T-helper 22 cell (primary cell): ENCODE measurements at places on chromosomes 7 and 10.

- no peak for DNase-seq
Measured at GRCh38 chr7:115217373-115217772, 295.5 kb downstream of the MDFIC start.

DNA sequence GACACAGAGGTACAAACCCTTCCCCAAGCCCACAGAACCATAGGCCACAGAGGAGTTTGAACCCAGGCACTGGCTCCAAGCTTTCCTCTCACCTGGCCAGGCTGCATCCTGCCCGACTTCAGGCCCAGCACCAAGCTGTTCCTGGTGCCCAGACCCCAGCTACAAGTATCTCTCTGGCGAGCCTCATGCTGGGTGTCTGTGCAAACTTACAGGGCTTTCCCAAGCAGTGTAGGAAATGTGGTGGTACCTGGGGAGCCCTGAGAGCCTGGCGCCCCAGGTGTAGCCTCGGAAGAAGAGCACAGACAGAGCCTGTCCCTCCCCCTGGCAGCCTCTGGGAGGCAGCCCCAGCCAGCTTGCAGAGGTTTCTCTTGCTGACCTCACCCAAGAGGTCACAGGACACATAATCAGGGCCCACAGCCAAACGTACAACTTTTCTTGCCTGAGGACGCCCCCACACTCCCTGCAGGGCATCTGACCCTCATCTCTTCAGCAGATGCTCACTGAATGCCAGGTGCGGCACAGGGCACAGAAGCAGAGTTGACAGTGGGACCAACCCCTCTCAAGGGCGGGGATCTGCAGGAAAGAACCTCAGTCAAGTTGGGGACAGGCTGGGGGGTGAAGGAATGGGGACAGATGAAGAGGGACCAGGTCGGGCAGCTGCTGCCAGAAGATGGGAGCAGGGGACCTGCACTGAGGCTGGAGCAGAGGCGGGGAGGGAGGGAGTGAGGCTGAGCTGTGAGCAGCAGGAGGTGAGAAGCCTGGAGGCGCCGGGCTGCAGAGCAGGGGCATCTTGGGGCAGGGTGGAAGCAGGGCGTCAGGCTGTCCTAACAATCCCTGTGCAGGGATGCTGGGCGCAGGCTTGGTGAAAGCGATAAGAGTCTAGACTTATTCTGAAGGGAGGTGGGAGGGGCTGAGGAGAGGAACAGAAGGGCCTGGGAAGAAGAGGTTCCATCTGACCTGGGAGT is 16.3 kb upstream of the MYL7 start:
- no peak for DNase-seq

DNA sequence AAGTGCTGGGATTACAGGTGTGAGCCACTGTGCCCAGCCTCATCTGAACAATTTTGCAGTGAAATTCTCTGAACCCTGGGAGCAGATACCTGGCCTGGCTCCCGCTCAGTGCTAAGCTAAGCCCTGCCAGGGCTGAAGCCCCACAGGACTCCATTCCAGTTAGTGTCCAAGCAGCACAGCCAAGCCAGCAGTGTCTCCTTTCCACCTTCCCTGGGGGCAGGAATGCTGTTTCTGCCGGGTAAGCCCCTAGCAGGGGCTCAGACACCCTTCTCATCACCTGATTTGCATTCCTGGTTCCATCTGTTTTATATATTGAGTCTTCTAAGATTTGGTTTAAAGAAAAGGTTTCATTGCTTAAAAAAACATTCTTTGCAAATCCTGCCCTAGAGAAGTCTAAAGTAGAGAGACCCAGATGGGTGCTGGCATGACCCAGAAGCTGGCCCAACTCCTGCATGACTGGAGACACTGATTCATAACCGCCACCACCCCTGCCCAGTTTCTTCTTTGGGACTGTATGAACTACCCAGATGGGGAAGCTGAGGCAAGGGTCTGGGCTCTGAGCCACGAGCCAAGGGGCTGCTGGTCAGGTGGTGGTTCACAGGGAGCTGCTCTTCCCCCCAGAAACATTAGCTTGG is 14.0 kb downstream of the SLC13A4 start:
- DNase-seq: no peak

GRCh38 chr10:17029581-17030271 is 99.9 kb downstream of the CUBN start:
- DNase-seq: peak; percentile 73

DNA sequence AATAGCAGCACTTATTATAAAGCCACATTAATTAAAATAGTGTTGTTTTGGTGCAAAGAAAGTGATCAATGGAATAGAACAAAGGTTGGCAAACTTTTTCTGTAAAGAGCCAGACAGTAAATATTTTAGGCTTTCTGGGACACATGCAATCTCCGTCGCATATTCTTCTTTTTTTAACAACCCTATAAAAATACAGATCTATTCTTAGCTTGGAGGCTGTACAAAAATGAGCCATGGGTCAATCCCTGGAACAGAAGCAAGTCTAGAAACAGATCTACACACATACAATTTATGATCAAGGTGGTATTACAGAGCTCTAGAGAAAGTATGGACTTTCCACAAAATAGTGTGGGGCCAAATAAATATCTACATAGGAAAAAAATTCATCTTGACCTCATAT is 71.8 kb downstream of the ARHGAP21 start:
- no peak for DNase-seq

DNA sequence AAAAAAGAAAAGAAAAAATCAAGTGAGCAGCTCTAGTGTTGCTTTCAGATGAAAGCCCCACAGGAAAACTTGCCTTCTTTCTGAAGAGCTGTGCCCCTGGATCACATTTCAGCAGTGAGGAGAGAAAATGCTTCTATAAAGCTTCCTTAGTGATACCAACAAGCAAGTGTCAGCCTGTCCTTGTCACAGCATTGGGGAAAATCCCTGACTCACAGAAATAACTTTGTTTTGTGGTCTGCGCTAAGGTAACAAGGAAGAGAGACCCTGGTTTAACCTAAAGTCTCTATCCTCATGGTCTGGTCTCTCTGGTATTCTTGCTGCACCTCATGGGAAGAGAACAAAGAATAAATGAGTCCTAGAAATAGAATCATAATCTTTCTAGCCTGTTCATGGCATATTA is 885.2 kb upstream of the SORCS1 start:
- no peak for DNase-seq

GRCh38 chr10:102437515-102437914 is 5.1 kb upstream of the CUEDC2 start:
- no peak for DNase-seq

- DNase-seq: no peak
Measured at GRCh38 chr10:61110188-61110844, 166.3 kb upstream of the RHOBTB1 start.

- DNase-seq: no peak
Measured at GRCh38 chr10:119673271-119673670, 22.1 kb downstream of the BAG3 start.
